Activated CD4-positive, alpha-beta memory T cell treated with anti-CD3 and anti-CD28 coated beads, Interleukin-2, amount 10 ng/mL, durations not matched to agents 7 days and 5 days (primary cell): ENCODE measurements at places on chromosomes 13 and 19. TPM values are rescaled to one million over a fixed set of nuclear protein-coding genes. Genes with fewer than 3 reads are reported as not detected.

- peaks cover 51% of the 10 kb centered on the region for H3K36me3 ChIP-seq
- peak overlapping the region; percentile 95 for H3K27ac ChIP-seq
- H3K4me3 ChIP-seq: peak overlapping the region; percentile 9
- peak; percentile 59 for DNase-seq
- H3K27me3 ChIP-seq: no peaks in the 10 kb centered on the region
- peaks cover 46% of the 10 kb centered on the region for H3K4me1 ChIP-seq
Observed at GRCh38 chr13:98910501-98910951, 67.3 kb downstream of the DOCK9 start.

- no peak for DNase-seq
- H3K27me3 ChIP-seq: peaks cover 46% of the 10 kb centered on the region
- no peak within 1 kb of the TSS for H3K27ac ChIP-seq
- peaks cover 3% of the 10 kb centered on the region for H3K36me3 ChIP-seq
Observed at GRCh38 chr19:34480971-34481841, at the start of gene WTIP. Gene WTIP, plus strand, starts transcription at chr19:34481758. Its CDS starts 217 bp downstream, at chr19:34481975.

GRCh38 chr19:17180997-17181702, 34.0 kb upstream of the USE1 start:
- DNase-seq: no peak
- H3K4me1 ChIP-seq: peaks cover 33% of the 10 kb centered on the region
- H3K27ac ChIP-seq: no peak overlapping the region
- no peak overlapping the region for H3K4me3 ChIP-seq

DNA sequence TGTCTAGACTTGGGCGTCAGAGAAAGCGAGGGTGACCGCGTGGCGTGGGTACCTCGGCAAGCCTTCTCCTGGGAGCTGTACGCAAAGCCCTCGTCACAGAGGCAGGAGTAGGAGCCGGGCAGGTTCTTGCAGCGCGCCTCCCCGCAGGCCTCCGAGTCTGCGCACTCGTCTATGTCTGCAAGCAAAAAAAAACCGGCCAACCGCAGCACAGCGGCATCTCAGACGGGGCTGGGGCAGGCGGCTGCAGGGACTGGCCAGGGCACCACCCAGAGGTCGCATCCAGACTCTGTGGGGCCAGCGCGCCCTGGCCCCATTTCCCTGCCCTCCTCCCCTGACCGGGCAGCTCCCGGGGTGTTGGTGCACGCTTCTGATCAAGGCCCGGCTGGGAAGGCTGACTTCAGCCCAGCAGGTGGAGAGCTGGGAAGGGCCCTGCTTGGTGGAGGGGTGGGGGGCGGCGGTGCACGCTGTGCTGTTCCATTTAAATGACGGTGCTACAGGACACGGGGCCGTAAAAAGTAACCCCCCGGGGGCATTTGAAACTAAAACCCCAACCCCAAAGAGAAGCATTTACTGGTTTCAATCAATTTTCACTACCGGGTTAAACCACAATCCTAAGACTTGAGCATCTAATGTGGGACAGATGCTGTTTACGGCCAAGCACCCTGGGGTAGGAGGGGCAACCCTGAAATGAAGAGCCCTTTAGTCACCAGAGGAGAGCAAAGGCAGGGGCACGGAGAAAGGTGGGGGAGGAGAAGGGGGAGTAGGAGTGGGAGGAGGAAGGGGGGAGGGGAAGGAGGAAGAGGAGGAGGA, 28.2 kb downstream of the GAS6 start:
- no peak overlapping the region for H3K27ac ChIP-seq
- H3K4me3 ChIP-seq: no peak overlapping the region
- H3K27me3 ChIP-seq: no peaks in the 10 kb centered on the region

DNA sequence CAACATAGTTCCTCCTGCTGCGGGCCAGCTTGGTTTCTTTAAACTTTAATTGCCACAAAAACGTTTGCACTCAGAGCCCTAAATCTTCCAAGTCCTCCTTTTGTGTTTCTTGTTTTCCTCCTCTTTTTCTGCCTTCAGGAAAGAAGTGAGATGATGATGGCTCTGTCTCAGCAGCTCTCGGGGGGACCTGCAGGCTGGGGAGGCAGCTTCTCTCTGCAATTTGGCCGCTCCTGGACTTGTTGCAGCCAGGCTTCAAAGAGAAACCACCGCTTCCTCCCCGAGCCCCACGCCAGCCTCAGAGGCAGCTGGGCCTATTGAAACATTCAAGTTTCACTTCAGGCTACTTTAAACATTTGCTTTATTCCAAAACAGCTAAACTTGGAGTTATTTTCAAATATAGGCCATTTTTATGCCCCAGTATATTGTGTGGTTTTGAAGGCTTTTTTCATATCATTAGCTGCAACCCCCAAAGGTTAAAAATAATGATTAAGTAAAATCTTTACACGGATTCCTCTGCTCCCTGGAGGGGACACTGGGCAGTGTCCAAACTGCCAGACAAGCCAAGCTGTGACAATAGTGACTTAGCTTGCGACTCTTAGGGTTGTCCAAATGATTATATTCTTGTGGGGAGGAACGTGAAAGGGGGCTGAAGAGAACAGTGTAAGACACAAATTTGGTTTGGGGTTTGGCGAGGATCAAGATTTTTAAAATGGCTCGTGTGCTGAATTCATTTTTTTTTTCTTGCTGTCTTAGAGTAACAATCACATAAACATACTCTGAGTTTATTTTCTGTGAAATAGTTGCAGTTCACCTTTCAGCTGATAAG, 330.8 kb downstream of the DLEU7 start:
- H3K27ac ChIP-seq: no peak overlapping the region
- peaks cover 2% of the 10 kb centered on the region for H3K4me1 ChIP-seq
- DNase-seq: peak; percentile 60
- H3K36me3 ChIP-seq: no peaks in the 10 kb centered on the region

DNA sequence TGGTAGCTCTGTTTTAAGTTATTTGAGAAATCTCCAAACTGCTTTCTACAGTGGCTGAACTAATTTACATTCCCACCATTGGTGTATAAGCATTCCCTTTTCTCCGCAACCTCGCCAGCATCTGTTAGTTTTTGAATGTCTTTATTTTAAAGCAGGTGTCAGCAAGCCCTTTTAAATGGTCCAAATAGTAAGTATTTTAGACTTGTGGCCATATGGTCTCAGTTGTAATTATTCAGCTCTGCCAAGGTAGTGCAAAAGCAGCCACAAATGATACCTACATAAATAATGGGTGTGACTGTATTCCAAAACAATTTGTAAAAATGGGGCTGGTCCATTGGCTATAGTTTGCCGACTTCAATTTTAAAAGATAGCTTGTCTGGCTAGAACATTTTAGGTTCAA, 58.7 kb upstream of the TMTC4 start:
- peaks cover 20% of the 10 kb centered on the region for H3K27me3 ChIP-seq
- H3K4me3 ChIP-seq: no peak overlapping the region
- H3K27ac ChIP-seq: no peak overlapping the region
- H3K4me1 ChIP-seq: no peaks in the 10 kb centered on the region

DNA sequence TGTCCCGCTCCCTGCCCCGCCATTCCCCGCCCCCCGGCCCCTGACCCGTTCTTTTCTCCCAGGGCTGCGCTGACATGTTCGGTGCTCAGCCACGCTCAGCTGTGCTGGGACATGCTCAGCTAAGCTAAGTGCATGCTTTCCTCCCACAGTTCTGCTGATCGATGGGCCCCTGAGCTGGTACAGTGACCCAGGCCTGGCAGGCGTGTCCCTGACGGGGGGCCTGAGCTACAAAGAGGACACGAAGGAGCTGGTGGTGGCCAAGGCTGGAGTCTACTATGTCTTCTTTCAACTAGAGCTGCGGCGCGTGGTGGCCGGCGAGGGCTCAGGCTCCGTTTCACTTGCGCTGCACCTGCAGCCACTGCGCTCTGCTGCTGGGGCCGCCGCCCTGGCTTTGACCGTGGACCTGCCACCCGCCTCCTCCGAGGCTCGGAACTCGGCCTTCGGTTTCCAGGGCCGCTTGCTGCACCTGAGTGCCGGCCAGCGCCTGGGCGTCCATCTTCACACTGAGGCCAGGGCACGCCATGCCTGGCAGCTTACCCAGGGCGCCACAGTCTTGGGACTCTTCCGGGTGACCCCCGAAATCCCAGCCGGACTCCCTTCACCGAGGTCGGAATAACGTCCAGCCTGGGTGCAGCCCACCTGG, 3.7 kb downstream of the TNFSF9 start:
- no peak overlapping the region for H3K4me3 ChIP-seq
- peaks cover 27% of the 10 kb centered on the region for H3K27me3 ChIP-seq
- no peak overlapping the region for H3K27ac ChIP-seq

GRCh38 chr13:94996445-94996844, 284.1 kb upstream of the SOX21 start:
- no peaks in the 10 kb centered on the region for H3K4me1 ChIP-seq
- no peaks in the 10 kb centered on the region for H3K36me3 ChIP-seq
- H3K4me3 ChIP-seq: no peak overlapping the region

GRCh38 chr19:16075430-16076153, 703 bp upstream of the TPM4 start:
- H3K4me1 ChIP-seq: peaks cover 61% of the 10 kb centered on the region
- H3K4me3 ChIP-seq: peak overlapping the region; percentile 82
- peak overlapping the region; percentile 83 for H3K27ac ChIP-seq
- no peaks in the 10 kb centered on the region for H3K27me3 ChIP-seq

DNA sequence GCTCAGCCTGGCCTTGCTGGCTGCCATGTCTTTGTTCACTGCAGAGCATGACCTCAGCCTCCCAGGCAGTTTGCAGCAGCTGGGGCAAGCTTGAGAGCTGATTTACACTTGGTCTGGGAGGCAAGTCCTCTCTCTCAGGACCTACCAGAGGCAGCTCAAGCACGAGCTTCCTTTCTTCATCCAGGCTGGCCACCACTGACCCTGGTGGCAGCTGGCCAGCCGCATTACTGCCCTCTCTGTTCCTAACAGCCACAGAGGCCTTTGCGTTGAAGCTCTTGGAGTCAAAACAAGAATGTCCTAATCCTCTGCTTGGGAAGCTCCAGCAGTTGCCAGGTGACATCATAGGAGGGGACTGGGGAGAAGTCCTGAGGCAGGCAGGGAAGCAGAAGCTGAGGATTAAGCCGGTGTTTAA, 85.7 kb downstream of the NUFIP1 start:
- H3K27ac ChIP-seq: no peak overlapping the region
- no peaks in the 10 kb centered on the region for H3K4me1 ChIP-seq
- no peaks in the 10 kb centered on the region for H3K36me3 ChIP-seq
- peaks cover 10% of the 10 kb centered on the region for H3K27me3 ChIP-seq

DNA sequence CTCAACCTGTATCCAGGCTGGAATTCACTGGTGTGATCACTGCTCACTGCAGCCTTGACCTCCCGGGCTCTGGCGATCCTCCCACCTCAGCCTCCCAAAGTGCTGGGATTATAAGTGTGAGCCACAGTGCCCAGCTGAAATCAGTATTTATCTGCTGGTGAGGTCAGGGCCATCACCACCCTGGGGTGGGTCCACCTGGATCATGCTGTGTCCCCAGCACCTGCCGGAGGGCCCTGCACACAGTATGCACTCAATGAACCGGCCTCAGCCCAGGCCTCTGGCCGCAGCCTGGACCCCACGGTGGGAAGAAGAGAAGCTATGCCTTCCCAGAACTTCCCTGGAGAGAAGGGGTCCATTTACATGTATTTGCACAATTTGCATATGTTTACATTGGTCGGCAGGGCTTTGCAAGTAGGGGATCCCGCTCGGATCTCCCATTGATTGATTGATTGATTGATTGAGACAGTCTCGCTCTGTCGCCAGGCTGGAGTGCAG, 2.6 kb upstream of the SLC5A5 start:
- no peak overlapping the region for H3K27ac ChIP-seq
- no peaks in the 10 kb centered on the region for H3K27me3 ChIP-seq
- H3K36me3 ChIP-seq: peaks cover 13% of the 10 kb centered on the region
- no peak for DNase-seq

GRCh38 chr13:62997038-62997599, 1581.5 kb upstream of the PCDH20 start:
- H3K36me3 ChIP-seq: no peaks in the 10 kb centered on the region
- no peak overlapping the region for H3K27ac ChIP-seq
- H3K27me3 ChIP-seq: no peaks in the 10 kb centered on the region
- no peak overlapping the region for H3K4me3 ChIP-seq

The LHB gene
- 0.63 TPM for total RNA-seq

The IFNL3 gene
- not detected for total RNA-seq

The NAT14 gene
- 12.0 TPM for total RNA-seq

The APLP1 gene
- 0.76 TPM for total RNA-seq

The APC2 gene
- total RNA-seq: not detected

The NCAN gene
- not detected for total RNA-seq
